ENCODE measurements at places on chromosomes 2 and 18. TPM values are rescaled to one million over a fixed set of nuclear protein-coding genes. Genes with fewer than 3 reads are reported as not detected.

The ADCYAP1 gene
- 1.2 TPM for polyA plus RNA-seq

The KIF5C gene
- 515 TPM for polyA plus RNA-seq

The LRRFIP1 gene
- polyA plus RNA-seq, result 96.3 TPM

The SERPINB12 gene
- polyA plus RNA-seq, result not detected

The CXCR4 gene
- polyA plus RNA-seq, result 0.50 TPM

The SULT1C2 gene
- polyA plus RNA-seq, result not detected

The CABYR gene
- 6.9 TPM for polyA plus RNA-seq

The NPC1 gene
- polyA plus RNA-seq, result 20.9 TPM

The LIMS4 gene
- polyA plus RNA-seq, result 0.46 TPM

The PLEKHB2 gene
- 87.0 TPM for polyA plus RNA-seq

The B3GNT7 gene
- 0.06 TPM for polyA plus RNA-seq

All from neural cell (in vitro differentiated cells).